Fibroblast of gingiva (primary cell): ENCODE measurements at places on chromosomes 12 and 14.
A peak's percentile ranks its signal among the peaks of the same experiment; 100 is the strongest.

DNA sequence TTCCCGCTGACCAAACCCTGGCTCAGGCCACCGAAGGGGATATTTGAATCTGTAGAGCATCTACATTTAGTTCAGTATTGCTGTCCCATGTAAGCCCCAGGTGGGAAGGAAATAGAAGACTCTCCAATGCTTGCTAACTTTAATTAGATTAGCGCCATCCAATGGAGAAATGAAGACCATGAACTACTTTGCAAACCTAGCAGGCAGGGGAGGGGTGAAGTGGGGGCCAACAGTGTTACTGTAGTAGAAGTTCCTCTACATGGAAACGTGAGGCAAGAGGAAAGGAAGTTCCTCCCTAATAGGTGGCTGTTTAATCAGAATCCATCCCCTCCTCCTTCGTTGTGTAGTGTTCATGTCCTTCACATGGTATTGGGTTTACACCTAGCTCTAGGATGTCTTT lies 9.3 kb upstream of the DENND5B start:
- no peak for DNase-seq

GRCh38 chr12:117521346-117521745 lies 159.9 kb upstream of the NOS1 start:
- no peak for DNase-seq

DNA sequence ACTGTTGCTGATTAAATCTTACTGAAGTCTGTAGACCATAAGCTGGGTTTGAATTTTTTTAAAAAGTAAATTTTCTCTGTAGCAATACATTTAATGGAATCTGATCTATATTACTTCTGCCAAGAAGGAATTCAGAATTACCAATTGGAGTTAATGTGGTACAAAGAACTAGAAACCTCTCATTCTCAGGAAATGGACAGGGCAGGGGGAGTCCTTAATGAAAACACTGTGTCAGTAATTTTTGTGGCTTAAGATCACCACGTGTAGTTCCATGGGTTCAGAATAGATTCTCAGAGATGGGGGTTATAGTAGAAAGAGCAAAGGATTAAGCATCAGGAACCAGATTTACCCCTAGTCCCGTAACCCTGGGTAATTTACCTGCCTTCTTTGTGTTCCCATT lies 30.3 kb downstream of the FBXL14 start:
- DNase-seq: no peak

GRCh38 chr14:100770605-100771120 lies 44.0 kb downstream of the DLK1 start:
- no peak for DNase-seq

DNA sequence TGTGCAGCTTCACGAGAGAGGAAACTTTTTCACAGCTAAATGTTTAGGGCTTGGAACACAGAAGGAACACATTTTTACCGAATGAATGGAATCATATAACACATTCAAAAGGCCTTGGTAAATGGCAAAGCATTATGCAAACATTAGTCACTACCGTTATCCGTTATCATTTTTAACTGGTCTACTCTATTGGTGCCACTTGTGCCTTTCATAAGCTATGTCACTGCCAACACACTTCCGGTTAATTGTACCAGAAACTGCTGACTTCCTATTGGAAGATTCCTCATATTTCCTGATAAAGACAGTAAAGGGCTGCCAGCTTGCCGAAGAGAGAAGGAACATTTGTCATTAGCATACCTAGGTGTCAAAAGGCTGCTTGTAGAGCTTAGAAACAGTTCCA lies 169.2 kb downstream of the APAF1 start:
- DNase-seq: peak; percentile 1

GRCh38 chr14:63563370-63564026 lies 20.3 kb upstream of the PPP2R5E start:
- DNase-seq: no peak

- no peak for DNase-seq
These were observed 308.2 kb downstream of the ATP23 start for GRCh38 chr12:58249610-58250009.

GRCh38 chr12:56346675-56347074 lies 8.0 kb downstream of the IL23A start:
- no peak for DNase-seq

GRCh38 chr14:57412341-57412740 lies 22.0 kb downstream of the NAA30 start:
- no peak for DNase-seq

- DNase-seq: no peak
These were observed 22.3 kb upstream of the TC2N start for GRCh38 chr14:91889477-91890211.
